ENCODE measurements at places on chromosomes 2 and 18. TPM values are rescaled to one million over a fixed set of nuclear protein-coding genes. Genes with fewer than 3 reads are reported as not detected.

Gene FLACC1
- total RNA-seq, result 1.3 TPM

Gene CNDP1
- not detected for total RNA-seq

Gene DSC2
- not detected for total RNA-seq

Gene CPO
- not detected for total RNA-seq

Gene TLX2
- 4.2 TPM for total RNA-seq
